ENCODE measurements at places on chromosomes 12 and 14. TPM values are rescaled to one million over a fixed set of nuclear protein-coding genes. Genes with fewer than 3 reads are reported as not detected.

- DNase-seq: no peak
These were observed 3.0 kb downstream of the SMIM10L1 start for GRCh38 chr12:11174022-11174421.

DNA sequence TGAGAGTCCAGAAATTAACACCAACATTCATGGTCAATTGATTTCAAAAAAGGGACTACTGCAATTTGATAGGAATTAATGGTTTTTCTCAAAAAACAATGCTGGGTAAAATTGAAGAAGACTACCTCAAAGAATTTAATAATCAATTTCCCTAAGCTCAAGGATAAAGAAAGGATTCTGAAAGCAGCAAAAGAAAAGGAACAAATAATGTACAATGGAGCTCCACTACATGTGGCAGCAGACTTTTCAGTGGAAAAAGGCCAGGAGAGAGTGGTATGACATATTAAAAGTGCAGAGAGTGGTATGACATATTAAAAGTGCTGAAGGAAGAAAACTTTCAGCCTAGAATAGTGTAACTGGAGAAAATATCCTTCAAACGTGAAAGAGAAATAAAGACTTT lies 15.6 kb upstream of the TAS2R43 start:
- DNase-seq: no peak

FAM222A gene
- 1.5 TPM for total RNA-seq

SYCP3 gene
- not detected for total RNA-seq

NANOG gene
- 13.3 TPM for total RNA-seq

LTBP2 gene
- total RNA-seq: 52.5 TPM

GRCh38 chr12:124369827-124370378 lies 75.0 kb downstream of the RFLNA start:
- no peak for DNase-seq

DNA sequence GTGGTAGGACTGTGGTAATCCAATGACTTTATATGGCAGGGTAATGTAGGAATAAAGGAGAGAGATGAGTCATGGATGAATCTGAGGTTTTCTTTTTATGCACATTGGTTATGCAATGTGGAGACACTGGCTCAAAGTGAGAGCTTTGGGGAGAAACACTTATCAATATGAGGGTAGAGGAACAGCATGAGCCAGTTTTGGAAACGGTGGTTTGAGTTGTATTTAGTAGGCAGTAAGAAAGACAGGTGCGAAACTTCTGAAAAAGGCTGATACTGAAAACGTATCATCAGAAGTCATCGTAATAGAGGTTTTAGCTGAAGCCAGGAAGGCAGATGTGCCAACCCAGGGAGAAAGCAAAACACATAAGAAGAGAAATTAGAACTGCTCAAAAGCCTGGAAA lies 854.8 kb upstream of the SEL1L start:
- no peak for DNase-seq

Data from vagina (tissue), 2 donors.